ENCODE measurements at places on chromosomes 3 and 15.
A peak's percentile ranks its signal among the peaks of the same experiment; 100 is the strongest.

GRCh38 chr15:77634266-77634962 lies 1.7 kb upstream of the LINGO1 start:
- DNase-seq, result peak; percentile 58

DNA sequence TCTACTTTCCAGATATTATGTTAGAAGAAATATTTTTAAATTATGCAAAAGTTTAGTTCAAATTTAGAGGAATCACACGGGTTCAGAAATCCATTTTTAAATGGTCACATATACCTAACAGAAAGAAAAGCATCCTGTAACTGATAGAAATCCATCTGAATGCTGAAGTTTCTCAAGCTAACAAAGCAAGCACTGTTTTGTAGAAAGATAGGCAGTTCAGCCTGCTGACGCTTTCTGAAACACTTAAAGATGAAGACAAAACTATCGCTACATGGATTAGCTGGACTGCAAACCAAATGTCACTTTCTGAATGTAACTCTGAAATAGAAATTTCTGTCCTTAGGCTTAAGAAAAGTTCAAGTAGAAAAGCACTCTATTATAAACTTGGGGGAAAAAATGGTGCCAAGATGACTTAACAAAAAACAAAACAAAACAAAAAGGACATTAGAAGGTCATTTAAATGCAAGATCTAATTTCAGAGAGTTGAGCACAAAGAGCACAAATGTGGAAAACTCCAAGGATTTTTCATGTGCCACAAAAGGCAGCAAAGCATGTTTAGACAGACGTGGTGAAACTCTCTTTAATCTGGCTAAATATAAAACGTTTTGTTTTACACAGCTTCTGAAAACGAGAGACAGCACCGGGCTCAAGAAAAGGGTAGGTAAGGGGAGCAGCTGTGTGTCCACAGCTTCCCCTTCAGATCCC lies 1.2 kb downstream of the PLOD2 start:
- no peak for DNase-seq

GRCh38 chr3:14483286-14483685 lies 56.9 kb downstream of the GRIP2 start:
- DNase-seq, result no peak

DNA sequence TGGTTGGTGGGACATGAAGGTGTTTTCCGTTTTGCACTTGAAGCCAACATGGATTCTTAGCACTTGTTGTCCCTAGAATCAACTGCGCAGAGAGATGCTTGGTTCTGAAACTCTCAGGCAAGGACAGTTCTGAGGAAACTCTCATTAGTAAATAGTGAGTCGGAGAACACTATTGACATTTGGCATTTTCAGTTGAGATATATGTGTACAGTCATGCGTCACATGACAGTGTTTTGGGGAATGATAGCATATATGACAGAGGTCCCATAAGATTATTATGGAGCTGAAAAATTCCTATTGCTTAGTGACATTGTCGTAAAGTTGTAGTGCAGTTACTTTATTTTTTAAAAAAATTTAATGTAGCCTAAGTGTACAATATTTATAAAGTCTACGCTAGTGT lies 5.8 kb downstream of the APBA2 start:
- no peak for DNase-seq

- DNase-seq, result no peak
Observed at GRCh38 chr3:124685481-124685880, 44.8 kb upstream of the UMPS start.

- DNase-seq, result no peak
Observed at GRCh38 chr3:189771842-189772450, 140.8 kb downstream of the TP63 start.

DNA sequence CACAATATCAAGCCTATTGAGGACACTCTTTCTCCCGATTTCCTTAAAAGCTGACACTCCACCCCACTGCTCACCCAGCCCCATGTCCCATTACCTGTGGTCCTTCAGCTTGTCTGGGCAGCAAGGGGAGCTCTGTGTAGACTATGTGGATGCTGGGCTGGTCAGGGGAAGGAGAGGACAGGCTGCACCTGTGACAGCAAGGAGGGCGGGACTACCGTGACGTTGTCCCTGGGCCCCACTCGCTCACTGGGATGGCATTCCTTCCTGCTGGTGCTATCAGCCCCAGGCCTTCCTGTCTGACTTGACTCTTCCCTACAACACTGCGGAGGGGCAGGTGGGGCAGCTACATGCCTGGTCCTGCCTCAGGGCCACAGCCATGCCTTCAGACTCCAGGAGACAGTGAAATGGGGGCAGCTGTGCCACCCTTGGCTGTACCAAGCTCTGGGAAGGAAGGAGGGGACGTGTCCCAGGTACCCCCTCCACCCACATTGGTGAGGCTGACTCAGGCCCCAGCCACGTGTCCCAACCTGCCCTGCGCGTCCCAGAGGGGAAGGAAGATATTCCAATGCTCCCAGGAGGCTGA lies at the start of gene TMEM40:
Gene TMEM40 (minus strand): TSS at position 163 of the 583 bp plus-strand sequence. CDS start 9,427 bp downstream, outside the sequence.
- no peak for DNase-seq

GRCh38 chr3:124700880-124701684 lies 29.2 kb upstream of the UMPS start:
- DNase-seq, result no peak

- no peak for DNase-seq
Observed at GRCh38 chr3:58004973-58005372, 3.2 kb upstream of the FLNB start.

- peak; percentile 51 for DNase-seq
Observed at GRCh38 chr3:39106851-39107387, 508 bp downstream of the GORASP1 start.

GRCh38 chr3:16316847-16317560 lies 52.0 kb downstream of the OXNAD1 start:
- no peak for DNase-seq

- DNase-seq, result no peak
Observed at GRCh38 chr3:105691053-105691452, 177.8 kb downstream of the CBLB start.

DNA sequence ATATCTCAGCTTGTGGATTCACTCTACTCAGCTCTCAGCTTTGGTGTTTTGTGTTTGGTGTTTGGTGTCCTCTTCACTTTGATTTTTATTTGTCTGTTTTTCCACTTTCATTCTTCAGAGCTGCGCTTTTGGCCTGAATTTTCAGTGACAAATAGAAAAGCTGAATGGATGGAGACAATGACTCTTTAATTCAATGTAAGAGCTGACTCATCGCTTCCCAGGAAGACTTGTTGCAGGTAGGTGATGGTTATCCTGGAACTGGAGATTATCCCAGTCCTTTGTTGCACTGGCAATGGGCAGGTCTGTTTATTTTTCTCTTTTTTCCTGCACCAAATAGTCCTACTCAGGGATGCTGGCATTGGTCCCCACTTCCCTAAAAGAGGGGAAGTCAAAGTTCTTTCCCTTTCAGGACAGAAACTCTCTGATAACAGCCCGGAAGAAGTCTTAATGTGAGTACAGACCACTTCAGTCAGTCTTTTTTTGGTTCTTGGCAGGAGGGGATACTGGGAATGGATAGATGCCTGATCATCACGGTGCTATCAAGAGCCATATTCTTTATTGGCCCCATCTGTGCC lies 12.4 kb upstream of the AEN start:
- DNase-seq, result no peak

DNA sequence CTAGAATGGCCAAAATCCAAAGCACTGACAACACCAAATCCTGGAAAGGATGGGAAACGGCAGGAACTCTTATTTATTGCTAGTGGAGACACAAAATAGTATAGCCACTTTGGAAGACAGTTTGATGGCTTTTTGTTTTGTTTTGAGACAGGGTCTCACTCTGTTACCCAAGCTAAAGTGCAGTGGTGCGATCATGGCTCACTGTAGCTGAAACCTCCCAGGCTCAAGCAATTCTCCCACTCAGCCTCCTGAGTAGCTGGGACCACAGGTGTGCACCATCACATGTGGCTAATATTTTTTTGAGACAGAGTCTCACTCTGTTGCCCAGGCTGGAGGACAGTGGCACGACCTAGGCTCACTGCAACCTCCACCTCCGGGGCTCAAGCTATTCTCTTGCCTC lies 27.3 kb upstream of the GPR160 start:
- DNase-seq, result no peak

GRCh38 chr3:139491966-139492365 lies 15.7 kb upstream of the RBP2 start:
- DNase-seq, result no peak

DNA sequence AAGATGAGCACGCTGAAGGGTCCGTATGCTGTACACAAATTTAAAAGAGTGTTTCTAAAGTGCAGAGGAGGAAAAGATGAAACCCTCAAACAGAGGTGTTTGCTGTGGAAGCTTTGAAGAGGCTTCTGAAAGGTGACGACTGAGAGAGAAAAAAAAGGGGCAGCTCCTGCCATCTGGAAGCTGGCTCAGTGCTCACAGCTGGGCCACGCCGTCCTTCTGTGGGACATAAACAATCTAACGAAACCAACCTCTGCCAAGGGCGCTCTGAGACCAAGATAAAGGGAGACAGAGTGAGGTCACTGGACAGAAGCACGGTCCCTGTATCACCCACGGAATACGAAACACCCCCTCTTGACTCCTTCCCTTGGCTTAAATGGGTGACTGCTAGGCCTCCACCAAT lies 96.3 kb upstream of the SLC6A6 start:
- DNase-seq, result no peak

DNA sequence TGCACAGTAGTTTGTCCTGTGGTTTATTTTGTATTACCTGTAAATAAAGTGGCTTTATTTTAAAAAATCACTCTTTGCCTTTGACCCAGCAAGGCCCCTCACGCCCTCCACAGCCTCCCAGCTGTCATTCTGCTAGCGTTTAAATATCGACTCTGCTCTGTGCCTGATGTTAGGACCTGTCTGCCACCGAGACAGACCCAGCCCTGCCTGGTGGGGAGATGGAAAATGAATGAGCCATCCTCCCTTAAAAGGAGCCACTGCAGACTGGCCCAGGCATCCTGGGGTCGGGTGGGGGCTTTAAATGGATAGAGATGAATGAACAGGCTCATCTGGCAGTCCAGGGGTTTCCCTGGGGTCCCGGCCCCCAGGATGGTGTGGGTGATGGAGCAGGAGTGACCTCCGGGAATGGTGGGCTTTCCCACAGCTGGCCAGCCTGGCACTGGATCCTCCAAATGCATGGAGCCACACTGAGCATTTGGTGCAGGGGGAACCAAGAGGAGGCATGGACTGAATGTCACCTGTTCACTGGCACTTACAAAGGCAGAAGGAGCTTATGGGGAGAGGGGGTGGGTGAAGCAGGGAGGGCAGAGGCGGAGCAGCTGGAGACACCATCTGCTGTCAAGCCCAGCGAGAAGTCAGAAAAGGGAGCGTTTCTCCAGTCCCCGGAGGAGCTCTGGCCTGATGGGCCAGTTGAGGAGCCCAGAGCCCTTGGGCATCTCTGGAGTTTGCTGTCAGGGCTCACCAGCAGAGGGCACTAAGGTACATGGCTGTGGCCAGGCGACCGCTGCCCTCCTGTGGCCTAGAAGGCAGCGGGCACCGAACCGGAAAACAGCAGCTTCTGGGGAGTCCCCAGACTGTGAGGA lies 11.9 kb downstream of the GRM2 start:
- peak; percentile 89 for DNase-seq

DNA sequence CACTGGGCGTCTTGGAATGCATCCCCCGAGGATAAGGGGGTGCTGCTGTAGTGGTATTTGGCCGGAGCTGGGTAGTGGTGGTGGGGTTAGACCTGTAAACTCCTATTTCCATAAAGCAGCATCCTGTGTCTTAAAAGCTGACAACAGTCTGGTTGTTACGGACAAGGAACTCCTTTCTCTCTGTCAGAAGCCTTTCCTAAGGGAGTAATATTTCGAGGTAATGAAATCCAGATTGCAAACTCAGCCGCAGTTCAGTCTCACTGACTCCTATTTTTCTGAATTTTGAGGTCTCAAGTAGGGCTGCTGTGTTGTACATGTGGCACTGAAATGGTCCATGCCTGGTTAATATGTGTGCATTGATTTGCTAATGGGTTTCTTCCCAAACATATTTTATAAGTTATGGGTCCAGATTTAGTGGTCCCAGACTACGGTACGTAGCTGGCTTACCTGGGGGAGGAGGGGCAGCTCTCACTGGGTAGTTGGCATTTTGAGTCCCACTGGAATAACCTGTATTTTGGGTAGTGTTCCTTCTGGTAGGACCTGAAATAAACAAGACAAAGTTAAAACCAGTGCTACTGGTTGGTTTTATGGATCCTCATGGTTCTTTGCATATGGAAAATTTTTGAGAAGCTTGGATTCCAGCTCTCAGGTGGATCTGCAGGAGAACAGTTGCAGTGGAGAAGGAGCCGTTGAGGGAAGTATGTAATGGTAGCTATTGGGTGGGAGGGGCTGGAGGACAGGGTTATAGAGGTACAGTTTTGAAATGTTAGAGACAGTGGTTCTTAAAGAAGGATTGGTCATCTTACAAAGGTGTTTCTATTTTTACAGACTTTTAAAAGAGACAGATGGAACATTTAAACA lies 48.6 kb upstream of the LDHAL6B start:
- no peak for DNase-seq

DNA sequence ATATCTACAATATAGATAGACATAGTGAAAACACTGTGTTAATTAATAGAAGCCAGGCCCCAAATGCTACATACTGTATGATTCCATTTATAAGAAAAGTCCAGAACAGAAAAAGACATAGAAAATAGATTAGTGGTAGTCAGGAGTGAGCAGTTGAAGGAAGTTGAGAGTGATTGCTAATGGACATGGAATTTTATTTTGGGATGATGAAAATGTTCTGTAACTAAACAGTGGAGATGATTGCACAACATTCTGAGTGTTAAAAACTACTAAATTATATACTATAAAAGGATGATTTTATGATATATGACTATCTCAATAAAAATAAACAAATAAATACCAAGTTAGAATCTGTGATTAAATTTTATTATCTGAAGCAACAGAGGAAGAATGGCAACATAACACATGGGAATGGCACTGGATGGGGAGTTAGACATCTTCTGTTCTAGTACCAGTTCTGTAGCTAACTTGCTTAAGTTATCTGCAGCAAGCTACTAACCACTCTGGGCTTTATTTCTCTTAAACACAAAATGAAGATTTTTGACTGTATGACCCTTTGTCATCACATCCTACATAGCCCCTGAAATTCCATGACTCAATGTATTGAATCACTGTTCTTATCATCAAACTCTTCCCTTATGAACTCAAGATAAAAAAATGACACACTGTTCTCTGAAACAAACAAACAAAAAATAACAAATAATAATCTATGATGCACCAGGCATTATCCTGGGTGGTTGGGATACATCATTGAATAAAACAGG lies 612.7 kb downstream of the TBL1XR1 start:
- no peak for DNase-seq

DNA sequence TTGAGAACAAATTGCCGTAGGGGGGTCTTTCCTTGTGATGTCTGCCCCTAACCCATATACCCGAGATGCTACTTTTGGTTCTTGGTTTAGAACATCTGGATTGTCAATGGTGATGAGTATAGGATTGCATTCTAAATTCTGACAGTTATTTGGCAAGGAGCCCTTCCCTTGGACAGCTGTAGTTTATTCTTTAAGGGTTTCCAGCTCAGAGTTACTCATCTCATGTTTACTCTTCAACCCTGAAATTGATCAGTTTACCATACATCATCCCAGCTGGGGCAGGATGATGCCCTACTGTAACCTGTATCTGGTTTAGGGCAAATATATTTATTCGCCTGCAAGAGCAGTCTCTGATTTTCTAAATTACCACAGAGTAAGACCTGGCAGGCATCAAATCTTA lies 85.7 kb upstream of the XCR1 start:
- DNase-seq, result no peak

All from suppressor macrophage treated with lipopolysaccharide for 4 hours (primary cell).